ENCODE measurements at places on chromosomes 12 and 14.

DNA sequence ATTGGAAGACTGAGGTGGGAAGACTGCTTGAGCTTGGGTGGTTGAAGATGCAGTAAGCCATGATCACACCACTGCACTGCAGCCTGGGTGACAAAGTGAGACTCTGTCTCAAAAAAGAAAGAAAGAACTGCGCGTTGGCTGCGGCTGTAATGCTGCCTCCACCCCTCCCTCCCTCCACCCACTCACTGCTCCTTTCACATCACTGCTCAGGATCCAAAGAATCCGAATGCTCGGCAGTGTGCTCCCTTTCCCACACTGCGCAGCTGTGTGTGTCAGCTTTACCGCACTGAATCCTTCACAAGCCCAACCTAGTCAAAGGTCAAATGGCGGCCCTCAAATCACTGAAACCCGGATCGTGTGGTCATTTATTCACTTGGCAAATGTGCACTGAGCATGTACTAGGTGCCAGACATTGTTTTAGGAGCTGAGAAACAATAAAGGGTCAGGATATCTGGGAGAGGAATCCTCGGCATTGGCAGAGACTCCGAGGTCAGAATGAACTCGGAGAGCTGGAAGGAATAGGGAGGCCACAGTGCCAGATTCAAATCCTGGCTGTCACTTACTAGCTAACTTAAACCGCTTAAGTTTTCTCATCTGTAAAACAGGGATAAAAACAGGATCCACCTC, 11.5 kb upstream of the TDRD9 start:
- DNase-seq: no peak

- no peak for DNase-seq
These were observed 100.1 kb downstream of the CRADD start for GRCh38 chr12:93777254-93777653.

GRCh38 chr14:75978249-75978731, 3.5 kb downstream of the TGFB3 start:
- DNase-seq: no peak

DNA sequence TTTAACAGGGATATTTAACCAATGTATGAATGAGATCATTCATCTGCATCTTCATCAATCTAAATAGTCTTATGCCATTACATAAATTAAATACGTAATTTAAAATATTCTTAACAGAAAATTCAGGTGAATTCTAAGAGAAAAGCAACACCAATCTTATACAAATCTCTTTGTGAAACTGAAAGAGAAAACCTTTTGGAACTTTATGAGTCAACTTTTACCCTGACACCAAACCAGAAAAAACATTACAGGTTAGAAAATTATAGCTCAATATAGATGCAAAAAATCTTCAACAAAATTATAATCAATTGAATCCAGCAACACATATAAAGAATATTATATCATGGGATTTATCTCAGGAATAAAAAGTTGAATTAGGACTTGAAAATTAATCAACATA, 3.4 kb downstream of the GLIPR1L1 start:
- no peak for DNase-seq

- DNase-seq: no peak
These were observed 85.0 kb downstream of the NOC4L start for GRCh38 chr12:132229193-132229760.

GRCh38 chr14:72975770-72976169, 49.5 kb downstream of the DCAF4 start:
- no peak for DNase-seq

GRCh38 chr12:132319991-132320570, 9.3 kb downstream of the GALNT9 start:
- no peak for DNase-seq

GRCh38 chr12:71071536-71072097, 86.2 kb downstream of the TSPAN8 start:
- DNase-seq: no peak

DNA sequence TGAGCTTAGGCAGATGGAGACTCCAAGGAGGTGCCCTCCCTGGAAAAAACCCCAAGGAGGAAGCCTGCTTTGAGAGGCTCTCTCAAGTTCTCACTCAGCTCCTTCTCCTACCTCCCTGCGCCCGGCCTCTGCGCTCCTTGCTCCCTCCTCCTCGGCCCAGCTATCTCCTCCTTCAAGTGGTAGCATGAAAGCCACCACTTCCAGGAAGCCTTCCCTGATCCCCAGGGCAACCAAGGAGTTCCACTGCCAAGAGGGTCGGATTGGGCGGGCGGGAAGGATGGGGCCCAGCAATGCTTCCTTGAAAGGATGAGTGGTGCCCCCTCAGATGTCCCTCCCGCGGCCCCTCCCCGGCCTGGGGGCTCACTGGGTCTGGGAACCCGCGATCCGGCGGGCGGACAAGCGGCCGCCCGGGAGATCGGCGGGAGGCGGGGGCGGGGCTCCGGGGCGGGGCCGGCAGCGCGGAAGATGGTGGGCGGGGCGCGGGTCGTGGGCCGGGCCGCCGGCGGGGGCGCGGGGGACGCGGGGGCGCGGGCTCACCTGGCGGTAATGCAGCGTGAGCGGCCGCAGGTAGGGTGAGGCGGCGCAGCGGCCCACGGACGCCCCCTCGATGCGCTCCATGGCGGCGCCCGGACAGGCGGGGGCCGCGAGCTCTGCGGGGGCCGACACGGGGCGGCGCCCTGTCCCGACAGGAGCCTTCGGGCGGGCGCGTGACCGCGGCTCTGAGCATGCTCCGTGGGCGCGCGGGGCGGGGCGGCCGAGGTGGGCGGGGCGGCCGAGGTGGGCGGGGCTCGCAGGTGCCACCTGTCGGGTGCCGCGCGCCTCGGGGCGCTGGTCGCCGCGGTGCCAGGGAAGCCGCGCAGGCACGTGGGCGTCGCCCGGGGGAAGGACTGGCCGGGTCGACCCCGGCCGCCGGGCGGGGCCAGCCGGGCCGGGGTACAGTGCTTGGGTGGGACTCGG, at the start of gene NUDT14:
NUDT14 (minus strand) TSS at position 721 of the 957 bp plus-strand sequence; CDS start at position 618, 103 bp downstream.
- peak; percentile 57 for DNase-seq

DNA sequence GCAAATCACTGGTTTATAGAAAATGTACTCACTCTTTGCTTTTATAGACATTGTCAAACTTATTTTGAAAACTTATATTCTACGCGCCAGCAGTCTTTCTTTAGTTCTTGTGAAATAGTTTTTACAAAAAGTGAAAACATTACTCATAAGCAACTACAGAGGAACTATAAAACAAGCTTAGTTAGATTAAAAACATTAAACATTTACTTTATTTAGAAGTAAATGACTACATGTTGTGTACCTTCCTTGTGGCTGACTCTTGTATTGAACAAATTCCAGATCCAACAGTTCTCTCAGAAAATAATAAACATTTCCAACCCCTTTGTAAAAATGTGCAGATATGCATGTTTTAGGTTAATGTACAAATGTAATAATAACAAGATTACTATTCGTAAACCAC, 198.5 kb downstream of the SOX5 start:
- no peak for DNase-seq

DNA sequence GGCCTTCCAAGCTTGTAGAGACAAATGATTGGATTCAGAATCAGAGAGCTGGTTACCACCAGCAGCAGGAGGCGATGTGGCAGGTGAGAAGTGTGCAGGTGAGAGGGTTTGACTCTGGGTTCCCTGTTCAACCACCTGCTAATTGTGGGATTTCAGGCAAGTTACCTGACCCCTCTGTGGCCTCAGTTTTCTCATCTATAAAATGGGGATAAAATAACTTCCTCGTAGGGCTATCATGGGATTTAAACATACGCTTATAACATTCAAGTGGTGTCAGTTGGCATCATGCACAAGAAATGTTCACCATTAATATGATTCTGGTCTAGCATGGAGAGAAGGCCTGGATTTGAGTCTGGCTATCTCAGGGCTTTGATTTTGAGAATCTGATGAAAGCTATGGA, 143.8 kb upstream of the MYL2 start:
- DNase-seq: no peak

DNA sequence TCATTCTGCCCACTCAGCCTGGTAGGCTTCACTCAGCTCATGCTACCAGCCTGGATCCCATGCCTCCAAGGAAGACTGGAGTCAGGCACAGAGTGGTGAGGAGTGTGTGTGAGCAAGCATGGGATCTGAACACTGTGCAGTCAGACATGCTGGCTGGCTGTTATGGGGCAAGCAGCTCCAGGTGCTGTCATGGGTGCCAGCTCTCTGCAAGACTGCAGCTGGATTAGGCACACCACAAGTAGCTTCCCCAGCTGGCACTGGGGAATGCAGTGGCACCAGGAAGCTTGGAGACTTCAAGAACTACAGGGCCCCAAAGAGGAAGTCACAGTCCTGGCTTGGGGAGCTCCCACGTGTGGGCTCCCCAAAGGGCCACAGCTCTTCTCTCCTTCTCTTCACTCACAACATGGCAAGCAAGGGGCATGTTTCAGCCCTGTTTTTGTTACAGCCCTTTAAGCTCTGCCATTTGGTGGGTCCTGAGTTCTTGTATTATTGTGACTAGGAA, 202.5 kb downstream of the VRK1 start:
- no peak for DNase-seq

DNA sequence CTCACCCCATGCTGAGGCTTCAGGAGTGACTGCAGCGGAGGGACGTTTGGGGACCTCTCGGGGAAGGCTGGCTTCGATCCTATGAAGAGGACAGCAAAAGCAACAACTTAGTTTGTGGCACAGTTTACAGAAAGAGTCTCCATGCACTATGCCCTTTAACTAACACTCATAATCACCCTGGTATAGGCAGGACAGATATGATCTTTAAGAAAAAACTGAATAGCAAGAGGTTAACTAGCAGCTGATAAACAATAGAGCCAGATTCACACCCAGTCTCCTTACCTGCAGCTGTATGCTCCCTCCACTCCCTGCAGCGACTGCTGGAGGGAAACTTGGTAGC, 27.4 kb downstream of the TMEM63C start:
- DNase-seq: no peak

GRCh38 chr12:50635364-50635763, 128.5 kb upstream of the ATF1 start:
- no peak for DNase-seq

DNA sequence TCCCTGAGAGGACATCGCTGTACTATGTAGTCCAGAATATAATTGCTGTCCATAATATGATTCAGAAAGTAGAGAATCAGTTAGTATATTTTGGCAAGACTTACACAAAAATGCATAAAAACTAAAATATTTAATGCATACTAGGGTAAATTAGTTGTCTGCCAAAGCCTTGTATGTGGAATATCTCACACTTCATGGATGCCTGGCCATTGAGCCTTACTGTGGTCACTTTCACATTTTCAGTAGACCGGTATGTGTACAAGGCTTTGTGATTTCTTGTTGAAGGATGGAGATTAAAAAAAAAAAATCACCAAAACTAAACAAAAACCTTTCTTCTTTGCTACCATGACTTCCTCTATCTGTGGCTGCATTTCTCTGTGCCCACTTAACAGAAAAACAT, 197.3 kb upstream of the DDHD1 start:
- DNase-seq: no peak

- no peak for DNase-seq
These were observed 43.9 kb downstream of the SSPN start for GRCh38 chr12:26239122-26239851.

- no peak for DNase-seq
These were observed 330.6 kb upstream of the NAV3 start for GRCh38 chr12:77500089-77500488.

- DNase-seq: no peak
These were observed 281.1 kb downstream of the AACS start for GRCh38 chr12:125346362-125346761.

DNA sequence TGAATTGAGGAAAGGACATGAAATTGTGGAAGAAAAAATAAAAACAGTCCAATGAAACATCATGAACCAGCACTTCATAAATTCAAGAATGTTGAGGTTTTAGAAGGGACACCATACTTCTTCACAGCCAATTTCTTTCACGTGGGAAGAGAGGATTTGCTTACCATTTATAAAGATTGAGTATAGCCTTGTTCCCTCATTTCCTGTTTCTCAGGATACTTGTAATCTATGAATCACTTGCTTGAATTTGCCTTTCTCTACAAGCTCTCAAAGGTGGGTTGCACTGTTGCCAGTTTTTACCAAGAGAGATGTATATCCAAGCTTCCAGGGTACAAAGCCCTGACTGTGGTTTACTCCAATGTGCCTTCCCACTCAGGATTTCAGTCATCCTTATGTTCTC, 116.1 kb downstream of the DUSP6 start:
- no peak for DNase-seq

GRCh38 chr14:91246051-91246852, 1.7 kb upstream of the GPR68 start:
- peak; percentile 41 for DNase-seq

DNA sequence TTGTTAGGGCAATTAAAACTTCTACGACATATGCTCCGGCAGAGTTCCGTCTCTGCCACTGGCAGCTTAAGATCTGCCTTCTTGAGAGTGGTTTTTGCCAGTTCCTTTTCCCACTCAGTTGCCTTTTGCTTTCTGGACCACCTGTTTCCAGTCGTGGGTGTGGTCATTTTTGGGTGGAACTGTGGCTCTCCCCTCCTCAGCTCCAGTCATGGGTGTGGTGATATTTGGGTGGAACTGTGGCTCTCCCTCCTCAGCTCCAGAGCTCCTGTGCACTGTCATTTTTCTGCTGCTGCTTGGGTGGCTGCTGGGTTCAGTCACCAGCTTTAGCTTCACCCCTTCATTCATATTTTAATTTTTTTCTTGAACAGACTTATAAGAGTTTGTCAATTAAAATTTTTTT, 25.3 kb downstream of the WDR20 start:
- no peak for DNase-seq

GRCh38 chr12:131046813-131047788, 93.4 kb downstream of the ADGRD1 start:
- DNase-seq: no peak

- DNase-seq: no peak
These were observed 26.2 kb upstream of the CMA1 start for GRCh38 chr14:24534286-24534685.

DNA sequence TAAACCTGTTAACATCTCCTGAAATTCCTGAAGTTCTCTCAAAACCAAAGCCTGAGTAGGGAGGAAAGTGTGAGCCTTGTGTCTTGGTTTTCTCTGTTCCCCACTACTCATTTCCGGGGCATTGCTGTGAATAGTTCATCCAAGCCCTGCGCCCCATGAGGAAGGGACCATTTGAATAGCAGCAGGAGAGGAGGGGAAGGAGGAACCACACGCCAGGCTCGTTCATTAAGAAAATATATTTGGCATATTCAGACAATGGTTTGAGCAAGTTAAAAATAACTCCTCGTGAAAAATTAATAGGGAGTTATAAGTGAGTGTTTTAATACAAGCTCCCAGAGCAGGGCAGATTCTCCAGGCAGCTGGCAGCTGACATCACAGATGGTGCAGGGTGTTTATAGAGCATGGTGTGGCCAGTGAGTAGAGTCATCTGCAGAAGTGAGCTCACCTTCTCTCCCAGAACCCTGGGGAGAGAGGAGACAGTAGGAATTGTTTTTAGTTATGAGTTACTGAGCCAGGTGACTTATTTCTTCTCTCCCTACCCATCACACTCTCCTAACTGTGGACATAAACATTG, 29.5 kb upstream of the CISTR start:
- no peak for DNase-seq

- DNase-seq: no peak
These were observed 4.2 kb downstream of the DAZAP2 start for GRCh38 chr12:51242876-51243275.

DNA sequence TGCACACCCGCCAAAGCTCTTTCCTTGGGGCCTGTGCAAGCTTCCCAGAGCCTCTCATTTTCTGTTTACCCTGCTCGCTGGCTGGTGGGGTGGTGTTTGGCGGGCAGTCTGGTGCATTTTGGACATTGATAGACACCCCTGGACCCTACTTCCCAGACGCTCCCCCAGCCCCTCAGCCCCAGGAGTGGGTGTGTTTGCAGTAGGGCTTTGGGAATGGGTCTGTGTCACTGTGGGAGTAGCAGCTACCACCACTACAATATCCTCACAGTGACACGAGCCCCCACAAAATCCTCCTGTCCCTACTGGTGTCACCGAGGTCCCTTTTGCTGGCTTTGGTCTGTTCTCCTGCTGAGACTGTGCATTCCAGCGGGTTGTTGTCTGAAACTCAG, 371.3 kb downstream of the TMEM121 start:
- DNase-seq: no peak

All from activated naive CD4-positive, alpha-beta T cell (primary cell).